ENCODE measurements at places on chromosomes 6 and 20. TPM values are rescaled to one million over a fixed set of nuclear protein-coding genes. Genes with fewer than 3 reads are reported as not detected.

SIRPG gene
- not detected for total RNA-seq

DNA sequence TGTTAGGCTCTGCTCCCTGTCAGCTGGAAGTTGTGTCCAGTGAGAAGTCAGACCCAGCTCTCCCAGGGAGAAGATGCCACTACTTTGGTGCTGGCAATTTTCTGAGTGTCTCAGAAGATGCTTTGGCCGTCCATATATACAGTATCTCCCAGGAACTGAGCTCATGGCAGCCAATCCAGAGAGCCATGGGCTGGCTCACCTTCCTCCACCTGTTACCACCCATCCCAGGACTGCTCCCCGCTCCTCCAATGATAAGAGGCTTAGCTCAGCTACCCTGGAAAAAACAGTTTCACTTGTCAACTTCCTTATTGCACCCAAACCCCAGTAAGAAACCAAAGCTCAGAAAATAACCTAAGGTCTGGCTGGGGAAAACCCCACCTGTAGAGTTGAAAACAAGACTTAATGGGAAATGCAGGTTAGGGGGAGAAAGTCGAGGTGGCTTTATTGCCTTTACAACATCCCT, at the start of gene BNIP5:
Gene BNIP5 (minus strand): TSS at position 110 of the 463 bp plus-strand sequence. CDS start 6,198 bp downstream, outside the sequence.
- H3K27me3 ChIP-seq = no peaks in the 10 kb centered on the region
- DNase-seq = no peak
- H3K4me1 ChIP-seq = peaks cover 6% of the 10 kb centered on the region

LGSN gene
- not detected for total RNA-seq

- no peaks in the 10 kb centered on the region for H3K4me1 ChIP-seq
- DNase-seq = no peak
- no peak overlapping the region for H3K4me3 ChIP-seq
Measured at GRCh38 chr20:59845472-59845871, 88.0 kb downstream of the SYCP2 start.

Data from thyroid gland (tissue), 4 donors.